ENCODE measurements at places on chromosomes 12 and 14. TPM values are rescaled to one million over a fixed set of nuclear protein-coding genes. Genes with fewer than 3 reads are reported as not detected.

Gene ALDH2
- total RNA-seq = 134 TPM

Gene TPPP2
- total RNA-seq = not detected

Gene BIN2
- total RNA-seq = 9.4 TPM

Gene SERPINA9
- not detected for total RNA-seq

- no peak overlapping the region for H3K27ac ChIP-seq
- H3K4me3 ChIP-seq = no peak overlapping the region
- DNase-seq = no peak
- no peaks in the 10 kb centered on the region for H3K27me3 ChIP-seq
- H3K4me1 ChIP-seq = peaks cover 4% of the 10 kb centered on the region
Measured at GRCh38 chr14:21215130-21215878, 53.9 kb downstream of the HNRNPC start.

- DNase-seq = no peak
- no peak overlapping the region for H3K4me3 ChIP-seq
- H3K27ac ChIP-seq = no peak overlapping the region
- peaks cover 2% of the 10 kb centered on the region for H3K4me1 ChIP-seq
Measured at GRCh38 chr14:32427726-32428528, 98.8 kb downstream of the AKAP6 start.

GRCh38 chr12:17954788-17955187 is 135.2 kb downstream of the RERGL start:
- H3K36me3 ChIP-seq = no peaks in the 10 kb centered on the region
- H3K4me1 ChIP-seq = no peaks in the 10 kb centered on the region
- no peak for DNase-seq
- no peak overlapping the region for H3K4me3 ChIP-seq

DNA sequence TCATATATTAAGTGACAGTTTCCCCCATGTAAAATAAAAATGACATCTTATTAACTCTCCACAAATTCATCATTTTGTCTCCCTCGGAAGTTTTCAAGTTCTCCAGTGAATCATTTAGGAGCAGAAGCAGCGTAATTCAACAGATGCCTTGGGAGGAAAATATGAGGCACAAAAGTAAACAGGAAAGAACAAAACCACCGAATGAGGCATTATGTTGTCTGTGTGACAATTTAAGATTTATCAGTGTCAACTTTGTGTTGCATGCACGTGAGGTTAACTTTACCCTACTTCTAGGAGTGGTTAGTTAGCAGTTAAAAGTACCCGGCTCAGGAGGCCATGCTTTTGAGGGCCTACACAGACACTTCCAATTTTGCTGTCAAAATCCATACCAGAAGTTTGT is 258.6 kb downstream of the IPO8 start:
- H3K4me3 ChIP-seq = no peak overlapping the region
- no peaks in the 10 kb centered on the region for H3K4me1 ChIP-seq
- no peak for DNase-seq
- H3K36me3 ChIP-seq = no peaks in the 10 kb centered on the region
- H3K27me3 ChIP-seq = no peaks in the 10 kb centered on the region

DNA sequence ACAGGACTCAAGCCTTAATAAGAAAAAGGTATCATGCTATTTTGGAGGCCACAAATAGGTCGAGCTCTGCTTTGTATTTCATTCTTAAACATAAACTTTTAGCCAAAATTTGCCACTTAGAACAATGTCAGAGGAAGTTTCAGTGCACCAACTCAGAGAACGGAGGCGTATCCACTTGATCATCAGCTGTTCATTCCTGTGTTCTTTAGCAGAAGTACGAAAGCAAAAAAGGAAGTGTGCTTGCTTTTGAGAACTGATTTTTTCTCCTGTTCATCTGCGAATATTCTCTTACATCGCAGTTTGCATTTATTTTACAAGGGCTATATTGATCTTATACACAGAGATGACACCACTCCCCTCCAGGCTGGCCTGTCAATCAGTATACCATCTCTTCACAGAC is 188.6 kb upstream of the SOX5 start:
- no peak overlapping the region for H3K27ac ChIP-seq
- peaks cover 7% of the 10 kb centered on the region for H3K4me1 ChIP-seq
- DNase-seq = no peak
- no peak overlapping the region for H3K4me3 ChIP-seq
- H3K36me3 ChIP-seq = no peaks in the 10 kb centered on the region

DNA sequence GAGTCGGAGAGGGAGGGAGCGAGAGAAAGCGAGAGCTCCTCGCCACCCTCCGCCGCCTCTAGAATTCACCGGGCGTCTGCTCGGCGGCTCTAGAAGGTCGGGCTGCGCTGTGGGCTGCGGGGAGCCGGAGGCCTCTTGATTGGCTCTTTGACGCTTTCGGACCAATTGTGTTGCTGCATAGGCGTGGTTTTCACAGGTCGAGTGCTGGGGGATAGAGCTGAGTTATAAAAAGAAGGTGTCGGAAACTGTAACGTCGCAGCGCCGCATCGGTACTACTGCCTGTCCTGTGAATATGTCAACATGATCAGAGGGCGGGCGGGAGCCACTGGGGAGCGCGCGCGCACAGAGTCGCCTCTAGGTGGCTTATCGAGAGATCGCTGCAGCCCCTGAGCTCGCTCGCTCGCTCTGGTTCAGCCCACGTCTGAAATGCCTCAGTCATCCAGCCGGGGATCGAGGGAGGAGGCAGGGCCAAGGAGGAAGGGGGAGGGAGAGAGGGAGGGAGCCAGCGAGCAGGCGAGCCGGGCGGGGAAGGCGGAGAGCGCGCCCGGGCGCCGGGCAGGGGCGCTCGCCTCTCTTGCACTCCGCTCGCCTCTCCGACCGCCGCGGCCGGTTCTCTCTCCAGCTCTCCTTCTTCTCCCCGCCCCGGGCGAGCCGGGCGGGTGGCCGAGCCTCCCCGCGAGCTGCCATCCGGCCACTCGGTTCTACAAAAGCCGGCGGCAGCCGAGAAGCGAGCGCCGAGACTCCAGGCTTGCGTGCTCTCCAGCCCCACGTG is at the start of gene TBX3:
TSS of gene TBX3 (minus strand) at position 78 of the 772 bp plus-strand sequence. CDS start 975 bp downstream, outside the sequence.
- H3K36me3 ChIP-seq = no peaks in the 10 kb centered on the region
- peak; percentile 92 for DNase-seq
- no peaks in the 10 kb centered on the region for H3K27me3 ChIP-seq
- no peaks in the 10 kb centered on the region for H3K4me1 ChIP-seq
- H3K4me3 ChIP-seq = peak within 1 kb of the TSS; percentile 59

- no peaks in the 10 kb centered on the region for H3K36me3 ChIP-seq
- no peaks in the 10 kb centered on the region for H3K27me3 ChIP-seq
- no peak overlapping the region for H3K27ac ChIP-seq
- no peak for DNase-seq
Measured at GRCh38 chr14:94362614-94363133, 25.7 kb downstream of the SERPINA1 start.
